GOT3 (cell line): ENCODE measurements at places on chromosomes 13 and 19.

- DNase-seq: no peak
These were observed 242.5 kb upstream of the GPC6 start for GRCh38 chr13:92984151-92984550.

GRCh38 chr13:36096461-36097416, 34.4 kb downstream of the DCLK1 start:
- DNase-seq: no peak

DNA sequence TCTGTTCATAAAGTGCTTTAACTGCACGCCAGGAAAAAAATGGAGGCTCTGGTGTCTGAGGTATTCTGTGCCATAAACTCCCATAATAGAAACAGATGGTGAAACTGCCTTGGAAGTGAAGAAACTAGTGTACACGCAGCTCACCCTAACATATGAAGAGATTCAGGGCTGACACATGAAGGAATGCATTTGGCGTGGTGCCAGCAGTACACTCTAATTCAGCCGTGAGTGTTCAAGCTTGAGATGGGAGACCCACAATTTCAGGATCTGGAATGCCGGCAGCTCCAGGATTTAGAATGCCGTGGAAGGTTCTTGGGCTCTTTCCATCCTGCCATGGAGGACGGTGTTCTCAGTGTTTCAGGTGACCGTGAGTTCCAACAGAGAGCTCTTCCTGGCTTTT, 478.4 kb downstream of the TSHZ3 start:
- no peak for DNase-seq

GRCh38 chr19:46112527-46112926, 12.0 kb downstream of the IGFL3 start:
- no peak for DNase-seq

GRCh38 chr19:45294291-45295029, 28.2 kb downstream of the CKM start:
- no peak for DNase-seq

- DNase-seq: no peak
These were observed 15.3 kb upstream of the ATF5 start for GRCh38 chr19:49913720-49914119.

DNA sequence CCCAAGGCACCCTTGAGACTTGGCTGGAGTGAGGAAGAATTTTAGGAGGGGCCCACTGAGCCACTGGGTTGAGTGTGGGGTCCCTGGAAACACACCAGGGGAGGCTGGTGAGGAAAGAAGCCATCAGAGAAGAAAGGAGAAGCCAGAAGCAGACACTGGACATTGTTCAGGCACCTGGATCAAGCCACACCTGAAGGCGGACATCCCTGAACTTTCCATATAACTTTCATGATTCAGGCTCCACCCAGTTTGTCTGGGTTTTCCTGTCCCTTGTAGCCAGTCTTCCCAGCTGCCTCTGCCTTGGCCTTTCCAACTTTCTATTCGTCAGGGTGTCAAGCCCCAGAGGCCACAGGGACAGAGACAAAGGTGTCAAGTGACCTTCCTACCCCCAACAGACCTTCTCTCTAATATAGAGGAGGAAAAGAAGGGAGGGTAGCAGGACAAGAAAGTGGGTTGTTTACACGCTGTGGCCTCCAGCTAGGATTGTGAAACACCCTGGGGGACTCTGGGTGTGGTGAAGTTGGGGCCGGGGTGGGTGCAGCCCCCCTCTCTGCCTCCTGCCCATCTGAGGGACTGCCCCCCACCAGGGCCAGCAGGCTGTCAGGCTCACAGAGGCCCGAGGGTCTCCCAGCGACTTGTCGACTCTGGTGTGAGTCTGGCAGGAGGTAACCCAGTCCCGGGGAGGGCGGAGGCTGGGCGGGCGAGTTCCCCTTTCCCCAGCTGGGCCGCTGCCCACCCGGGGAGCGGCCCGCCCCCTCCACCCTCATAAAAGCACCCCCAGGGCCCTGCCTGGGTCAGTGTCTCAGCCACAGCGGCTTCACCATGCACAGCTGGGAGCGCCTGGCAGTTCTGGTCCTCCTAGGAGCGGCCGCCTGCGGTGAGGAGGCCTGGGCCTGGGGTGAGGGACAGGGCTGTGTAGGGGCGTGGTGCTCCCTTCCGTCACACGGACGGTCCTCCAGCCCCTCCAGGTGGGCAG, at the start of gene CFD:
TSS of gene CFD (plus strand) at position 797 of the 976 bp plus-strand sequence. CDS start at position 823, 26 bp downstream.
- no peak for DNase-seq

DNA sequence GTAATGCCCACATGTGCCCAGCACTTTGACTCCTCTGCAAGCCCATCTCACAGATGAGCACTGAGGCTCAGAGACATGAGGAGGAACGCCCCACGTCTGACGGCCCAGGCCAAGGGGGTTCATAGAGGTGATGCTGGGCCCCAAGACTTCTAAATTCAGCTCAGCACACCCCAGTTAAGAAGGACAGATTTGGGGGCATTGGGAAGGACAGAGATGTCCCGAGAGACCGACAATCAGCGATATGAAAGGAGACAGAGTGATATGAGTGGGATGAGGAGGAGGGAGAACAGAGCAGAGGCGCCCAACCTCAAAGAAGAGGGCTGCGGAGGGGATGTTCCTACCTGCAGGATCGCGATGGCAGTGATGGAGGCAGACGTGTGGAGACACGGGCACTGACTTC, at the start of gene CNFN:
TSS of gene CNFN (minus strand) at position 399 of the 400 bp plus-strand sequence. CDS start 1,260 bp downstream, outside the sequence.
- DNase-seq: no peak

DNA sequence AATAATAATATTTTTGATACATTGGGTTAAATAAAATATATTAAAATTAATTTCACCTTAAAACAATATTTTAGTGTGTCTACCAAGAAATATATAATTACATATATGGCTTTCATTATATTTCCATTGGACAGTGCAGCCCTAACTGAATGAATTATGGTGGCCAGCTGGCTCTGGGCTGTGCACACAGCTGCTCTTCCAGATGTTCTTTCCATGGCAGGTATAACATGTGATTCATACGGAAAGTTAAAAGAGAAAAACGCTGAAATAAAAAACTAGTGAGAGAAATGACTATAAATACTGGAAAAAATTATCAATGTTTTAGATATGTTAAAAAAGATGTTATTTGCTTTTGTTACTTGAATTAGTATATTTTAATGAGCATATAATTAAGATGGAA, 216.3 kb downstream of the RGCC start:
- DNase-seq: no peak

DNA sequence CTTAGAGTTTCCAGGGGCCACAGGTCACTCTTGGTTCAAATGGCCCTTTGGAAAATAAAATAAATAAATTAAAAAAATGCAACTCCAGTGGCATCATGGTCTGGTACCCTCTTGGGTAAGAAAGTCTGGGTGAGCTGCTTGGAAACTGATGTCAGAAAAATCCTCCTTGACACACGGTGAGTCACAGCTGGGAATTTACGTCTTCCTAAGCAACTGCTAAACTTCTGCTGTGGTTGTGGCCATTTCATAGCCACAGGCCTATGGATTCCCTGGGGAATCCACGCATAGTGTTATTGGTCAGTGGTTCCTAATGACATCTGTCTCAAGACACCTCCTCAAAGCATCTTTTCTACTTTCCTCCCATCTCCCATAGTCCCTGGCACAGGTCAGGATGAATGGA, 220.8 kb downstream of the COG6 start:
- no peak for DNase-seq

DNA sequence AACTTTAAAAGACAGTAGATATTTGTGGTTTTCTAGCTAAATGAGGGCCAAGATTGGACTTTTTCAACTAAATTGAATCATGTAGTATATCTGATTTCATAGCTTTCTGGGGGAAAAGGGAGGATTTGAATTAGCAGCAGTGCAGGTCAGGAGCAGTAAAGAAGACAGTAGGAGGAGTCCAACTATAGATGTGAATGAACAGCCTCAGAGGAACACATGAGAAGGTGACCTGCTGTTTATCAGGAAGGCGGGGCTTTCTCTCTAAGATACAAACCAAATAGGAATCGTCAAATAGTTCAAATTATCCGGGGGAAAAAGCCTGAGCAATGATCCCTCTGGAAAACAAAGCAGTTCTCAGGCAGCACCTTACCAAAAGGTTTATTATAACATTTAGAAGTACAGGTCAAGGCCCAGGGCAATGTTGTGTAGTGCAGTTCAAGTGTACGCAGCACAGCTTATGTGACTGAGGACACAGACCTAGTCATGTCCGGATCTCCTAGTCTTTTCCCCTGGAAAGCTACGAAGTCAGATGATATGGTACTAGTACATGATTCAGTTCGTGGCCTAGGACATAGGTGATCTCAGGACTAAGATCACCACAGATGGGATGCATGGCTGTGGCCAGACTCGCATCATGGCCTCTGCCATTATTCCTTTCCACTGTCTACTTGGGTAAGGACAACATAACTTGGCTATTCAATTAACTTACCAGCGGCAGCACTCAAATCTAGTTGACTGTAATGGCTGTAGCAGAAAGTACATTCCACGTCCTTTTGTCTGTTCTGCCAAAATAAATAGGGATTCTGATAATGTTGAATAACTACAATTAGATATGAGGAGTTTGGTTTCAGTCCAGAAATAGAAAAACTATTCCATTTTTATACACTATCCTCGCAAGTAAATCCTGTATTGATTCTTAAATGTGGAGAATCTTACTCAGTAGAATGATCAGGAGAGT, 40.3 kb downstream of the MPHOSPH8 start:
- DNase-seq: no peak
